ENCODE measurements at places on chromosomes 1 and 21.

- no peak for DNase-seq
Observed at GRCh38 chr1:61158591-61158990, 76.2 kb downstream of the NFIA start.

- no peak for DNase-seq
Observed at GRCh38 chr1:43300378-43301094, at the start of gene TIE1. Gene TIE1 (plus strand): TSS chr1:43300982. CDS start chr1:43301072, 90 bp downstream.

GRCh38 chr21:8989721-8990325 lies 1531.6 kb upstream of the TPTE start:
- DNase-seq = no peak

DNA sequence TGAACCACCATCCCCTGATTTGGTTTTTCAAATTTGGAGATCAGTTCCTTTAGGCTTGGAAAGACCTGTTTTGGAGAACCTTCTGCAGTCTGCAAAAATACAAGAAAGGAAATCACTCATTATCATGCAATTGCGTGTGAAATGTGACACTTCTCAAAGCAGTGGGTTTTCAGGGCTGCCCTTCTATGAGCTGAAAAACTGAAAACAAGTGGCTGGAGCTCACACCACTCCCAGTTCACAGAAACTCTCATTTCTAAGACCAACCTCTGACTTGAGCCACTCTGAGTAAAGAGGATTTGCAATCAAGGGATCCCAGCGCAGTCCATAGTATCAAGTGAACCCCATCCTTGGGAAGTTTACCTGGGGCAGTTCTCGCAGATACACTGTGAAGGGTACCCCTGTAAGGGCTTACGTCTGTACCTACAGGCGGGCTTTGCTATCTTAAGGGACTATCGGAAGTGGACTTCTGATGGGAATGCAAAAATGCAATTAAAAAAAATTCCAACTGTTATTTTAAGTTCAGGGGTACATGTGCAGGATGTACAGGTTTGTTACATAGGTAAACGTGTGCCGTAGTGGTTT lies 12.8 kb downstream of the SH2D1B start:
- no peak for DNase-seq

- DNase-seq = no peak
Observed at GRCh38 chr1:166390366-166391033, 223.7 kb upstream of the FAM78B start.

GRCh38 chr1:168799927-168800605 lies 71.1 kb upstream of the DPT start:
- DNase-seq = no peak

- no peak for DNase-seq
Observed at GRCh38 chr1:203603940-203604591, 22.6 kb upstream of the ATP2B4 start.

GRCh38 chr1:204350857-204351573 lies 8.7 kb downstream of the PLEKHA6 start:
- DNase-seq = peak; percentile 77

DNA sequence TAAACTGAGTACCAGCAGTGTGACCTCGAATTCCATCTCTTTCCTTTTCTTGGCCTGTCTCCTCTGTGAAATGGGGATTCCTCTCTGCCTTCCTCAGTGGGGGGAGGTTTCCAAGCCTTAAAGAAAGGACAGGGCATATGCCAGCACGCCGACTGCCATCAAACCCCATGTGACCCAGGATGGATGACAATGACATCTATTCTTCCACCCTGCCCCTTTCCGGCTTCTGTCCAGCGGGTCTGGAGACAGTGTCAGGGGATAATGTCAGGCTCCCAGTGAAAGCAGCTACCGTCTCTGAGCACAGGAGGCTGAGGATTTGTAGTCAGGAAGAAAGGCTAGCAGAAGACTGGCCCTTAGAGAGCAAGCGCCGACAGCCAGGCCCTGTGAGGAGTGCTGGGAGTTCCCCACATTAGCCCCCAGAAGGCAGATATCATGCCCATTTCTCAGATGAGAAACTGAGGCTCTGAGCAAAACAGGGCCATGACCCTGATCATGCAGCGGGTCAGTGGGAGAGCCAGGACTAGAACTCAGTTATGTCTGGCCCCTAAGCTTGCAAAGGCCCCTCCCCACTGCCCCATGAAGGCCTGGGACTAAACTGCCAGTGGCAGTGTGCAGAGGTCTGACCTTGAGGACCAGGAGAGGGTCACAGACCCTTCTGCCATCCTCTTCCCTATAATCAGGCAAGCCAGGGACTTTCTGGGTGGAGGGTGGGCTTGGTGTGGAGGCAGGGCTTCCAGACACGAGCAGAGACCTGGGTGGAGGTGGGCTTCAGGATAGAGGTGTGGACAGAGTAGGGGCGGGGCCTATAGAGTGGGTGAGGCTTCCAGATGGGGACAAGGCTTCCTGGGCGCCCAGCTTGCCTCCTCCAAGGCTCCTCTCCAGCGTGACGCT lies 30.1 kb downstream of the CDCA8 start:
- no peak for DNase-seq

DNA sequence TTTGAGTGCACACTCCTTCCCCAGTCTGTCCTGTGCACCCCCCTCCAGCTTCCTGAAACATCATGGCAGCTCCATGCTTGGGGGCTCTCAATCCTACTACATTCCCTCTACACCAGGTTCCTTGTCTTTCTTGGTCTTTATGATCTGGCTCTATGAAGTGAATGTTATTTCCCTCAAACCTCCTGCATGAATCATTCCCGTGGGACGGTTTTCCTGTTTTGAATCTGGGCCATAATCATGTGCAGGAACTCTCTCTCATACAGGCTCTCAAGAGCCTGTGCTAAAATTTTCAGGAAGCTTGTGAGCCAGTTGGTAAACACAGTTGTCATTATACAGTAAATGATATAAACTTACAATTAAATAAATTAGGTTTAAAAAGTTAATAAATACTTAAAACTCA lies 89.8 kb upstream of the KCNE2 start:
- peak; percentile 40 for DNase-seq

- no peak for DNase-seq
Observed at GRCh38 chr1:31872658-31873636, 57.1 kb upstream of the SPOCD1 start.

DNA sequence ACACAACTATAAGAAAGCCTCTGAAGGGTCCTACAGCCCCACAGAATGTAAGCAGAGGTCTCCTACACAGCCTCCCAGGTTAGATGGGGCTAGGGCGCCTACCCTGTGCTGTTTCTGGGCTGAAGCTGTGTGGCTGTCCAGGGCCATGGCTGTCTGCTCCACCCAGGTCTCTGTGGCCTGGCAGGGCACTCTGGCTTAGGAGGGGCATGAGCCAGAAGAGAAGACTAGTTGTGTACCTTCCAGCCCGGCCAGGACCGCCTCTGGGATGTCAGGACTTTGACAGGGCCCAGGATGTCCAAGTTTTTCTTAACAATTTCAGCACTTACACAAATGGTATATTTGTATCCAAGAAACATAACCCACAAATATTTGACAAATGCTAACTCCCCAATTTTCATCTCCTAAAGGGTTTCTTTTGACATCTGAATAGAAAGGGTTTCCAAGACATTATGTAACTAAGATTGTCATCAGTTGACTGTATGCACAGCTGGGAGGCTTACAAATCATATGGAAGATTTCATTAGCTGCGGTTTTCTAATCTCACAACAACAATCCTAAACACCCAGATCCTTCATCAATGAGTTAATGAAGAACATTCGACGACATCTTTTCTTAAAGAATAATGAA lies 80.5 kb downstream of the HSF2BP start:
- peak; percentile 89 for DNase-seq

GRCh38 chr1:49333906-49334305 lies 557.2 kb upstream of the BEND5 start:
- no peak for DNase-seq

- DNase-seq = no peak
Observed at GRCh38 chr1:171966426-171967220, 125.3 kb downstream of the DNM3 start.

DNA sequence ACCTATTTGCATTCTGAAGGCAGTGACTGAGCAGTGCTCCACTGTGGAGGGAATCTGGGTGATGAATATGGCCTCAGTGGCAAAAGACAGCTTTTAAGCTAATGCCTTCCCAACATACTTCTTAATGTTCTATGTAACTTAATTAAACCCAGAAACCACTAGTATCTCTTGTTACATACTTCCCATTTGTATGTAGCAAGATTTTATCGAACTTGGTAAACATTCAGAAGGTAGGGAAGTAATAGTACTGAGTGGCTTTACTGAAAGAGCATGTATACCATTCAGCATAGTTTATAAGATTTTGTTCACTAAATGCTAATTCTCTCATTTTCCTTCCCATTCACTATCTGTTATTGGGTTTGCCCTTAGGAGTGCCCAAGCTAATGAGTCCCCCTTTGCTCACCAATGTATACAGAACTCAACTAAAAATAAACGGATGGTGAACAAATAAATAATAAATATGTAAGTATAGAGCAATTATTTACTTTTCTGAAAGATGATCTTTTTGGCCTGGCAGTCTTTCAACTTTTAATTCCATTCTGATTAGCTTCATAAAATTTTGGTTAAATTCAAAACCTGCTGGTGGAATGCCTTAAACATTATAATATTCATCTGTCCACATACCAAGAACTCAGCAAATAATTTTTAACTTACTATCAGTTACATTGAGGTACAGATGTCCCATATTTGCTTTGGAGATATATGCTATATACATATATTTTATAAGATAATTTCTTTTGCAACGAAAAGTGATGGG lies 204.4 kb downstream of the APP start:
- no peak for DNase-seq

DNA sequence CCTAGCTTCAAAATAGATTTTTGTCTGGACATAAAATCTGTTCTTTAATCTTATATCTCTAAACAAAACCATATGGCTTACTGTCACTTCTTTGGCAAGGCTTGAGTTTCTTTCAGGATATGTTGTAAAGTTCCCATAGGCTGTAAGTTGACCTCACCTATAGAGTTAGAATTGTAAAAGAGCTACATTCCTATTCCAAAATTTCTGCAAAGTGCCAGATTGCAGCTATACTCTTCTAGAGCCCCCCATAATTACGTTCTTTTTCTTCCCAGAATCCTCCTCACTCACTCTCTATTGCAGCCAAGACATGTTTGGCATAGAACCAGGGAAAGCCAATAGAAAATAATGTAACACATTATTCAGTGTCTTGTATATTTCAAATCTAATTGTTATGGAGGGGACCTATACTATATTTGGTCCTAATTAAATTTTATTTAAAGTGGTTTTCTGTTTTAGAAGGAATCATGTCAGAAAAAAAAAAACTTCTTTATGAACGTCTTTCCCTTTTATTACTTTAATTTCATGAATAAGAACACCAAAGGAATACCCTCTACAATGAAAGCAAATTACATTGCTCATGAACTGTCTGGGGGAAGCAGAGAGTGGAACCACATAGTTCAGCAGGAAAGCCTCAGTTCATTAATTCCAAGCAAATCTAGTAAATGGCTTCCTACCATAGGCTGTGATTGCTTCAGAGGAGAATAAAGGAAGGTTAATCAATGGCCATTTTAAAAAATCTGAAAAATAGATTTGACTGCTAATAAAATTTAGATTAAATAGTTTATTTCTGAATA lies 22.3 kb downstream of the CTTNBP2NL start:
- no peak for DNase-seq

DNA sequence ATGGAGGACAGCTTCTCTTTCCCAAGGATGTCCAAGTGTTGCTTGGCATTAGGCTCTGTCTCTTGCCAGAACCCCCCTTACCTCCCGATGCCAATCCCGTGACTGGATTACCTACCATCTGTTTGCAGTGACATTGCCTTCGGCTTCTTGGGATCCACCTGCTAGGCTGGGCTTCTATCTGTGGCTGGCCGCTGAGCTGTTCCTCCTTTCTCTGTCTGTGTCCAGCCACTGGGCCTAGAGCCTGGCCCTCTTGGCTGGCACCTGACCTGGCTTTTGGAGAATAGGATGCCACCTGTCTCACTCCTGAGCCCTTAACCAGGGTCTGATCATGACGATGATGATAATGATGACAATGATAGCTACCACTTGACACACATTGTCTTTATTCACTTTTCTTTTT lies 41.6 kb upstream of the STUM start:
- no peak for DNase-seq

DNA sequence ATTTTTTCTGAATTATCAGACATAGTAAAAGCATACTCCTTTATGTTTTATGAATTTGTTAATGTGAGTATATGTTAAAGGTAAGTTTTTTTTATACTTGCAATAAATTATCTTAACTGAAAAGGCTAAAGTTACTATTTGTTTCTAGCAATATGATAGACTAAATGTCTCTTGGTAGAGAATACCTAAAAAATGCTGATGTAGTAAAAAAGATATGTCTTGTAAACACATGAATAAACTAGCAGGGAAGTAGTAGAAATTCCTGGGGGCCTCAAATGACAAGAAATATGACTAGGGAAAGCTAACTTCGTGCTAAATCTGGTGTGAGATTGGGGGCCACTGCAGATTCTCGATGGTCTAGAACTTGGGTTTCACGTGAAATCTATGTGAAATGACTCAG lies 188.1 kb upstream of the CACNA1E start:
- no peak for DNase-seq

- peak; percentile 39 for DNase-seq
Observed at GRCh38 chr1:167717351-167717750, 4.4 kb upstream of the MPZL1 start.

- DNase-seq = no peak
Observed at GRCh38 chr1:209880031-209880430, 52.3 kb downstream of the UTP25 start.

GRCh38 chr1:11337580-11338073 lies 64.6 kb downstream of the UBIAD1 start:
- peak; percentile 4 for DNase-seq

DNA sequence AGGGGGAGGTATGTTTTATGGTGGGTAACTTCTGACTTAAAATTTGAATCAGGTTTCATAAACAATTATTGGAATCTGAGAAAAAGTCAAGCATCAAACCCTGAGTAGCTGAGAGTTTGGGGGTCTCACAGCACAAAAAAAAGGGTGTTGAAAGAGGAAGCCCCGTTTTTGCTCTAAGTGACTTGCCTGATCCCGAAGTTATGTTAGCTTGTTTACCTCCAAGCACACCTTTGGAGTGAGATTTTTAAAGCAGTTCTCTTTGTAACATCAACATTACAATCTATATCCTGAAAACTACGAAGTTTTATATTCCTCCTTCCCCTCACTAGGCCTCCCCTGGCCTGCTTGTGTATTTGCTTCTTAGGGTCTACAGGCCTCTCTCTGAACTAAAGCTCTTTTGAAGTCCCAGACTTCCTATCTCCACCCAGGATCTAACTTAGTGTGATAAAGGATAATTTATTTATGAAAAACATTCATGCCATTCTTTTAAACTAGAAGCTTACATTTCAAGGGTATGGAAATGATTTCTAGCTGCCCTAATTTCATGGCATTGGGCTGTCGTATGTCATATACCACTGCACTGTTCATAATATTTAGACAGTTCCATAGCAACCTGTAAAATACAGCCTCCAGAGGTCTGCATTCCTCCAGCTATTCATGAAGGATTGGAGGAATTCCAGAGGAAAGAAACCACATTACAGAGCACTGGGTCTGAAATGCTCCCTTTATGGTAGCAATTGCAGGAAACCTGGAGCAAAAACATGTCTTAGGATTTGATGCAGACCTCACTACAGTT lies 36.1 kb upstream of the RGS1 start:
- DNase-seq = peak; percentile 97

GRCh38 chr1:246595146-246595545 lies 28.9 kb downstream of the CNST start:
- DNase-seq = no peak
